ENCODE measurements at places on chromosomes 7 and 10.

DNA sequence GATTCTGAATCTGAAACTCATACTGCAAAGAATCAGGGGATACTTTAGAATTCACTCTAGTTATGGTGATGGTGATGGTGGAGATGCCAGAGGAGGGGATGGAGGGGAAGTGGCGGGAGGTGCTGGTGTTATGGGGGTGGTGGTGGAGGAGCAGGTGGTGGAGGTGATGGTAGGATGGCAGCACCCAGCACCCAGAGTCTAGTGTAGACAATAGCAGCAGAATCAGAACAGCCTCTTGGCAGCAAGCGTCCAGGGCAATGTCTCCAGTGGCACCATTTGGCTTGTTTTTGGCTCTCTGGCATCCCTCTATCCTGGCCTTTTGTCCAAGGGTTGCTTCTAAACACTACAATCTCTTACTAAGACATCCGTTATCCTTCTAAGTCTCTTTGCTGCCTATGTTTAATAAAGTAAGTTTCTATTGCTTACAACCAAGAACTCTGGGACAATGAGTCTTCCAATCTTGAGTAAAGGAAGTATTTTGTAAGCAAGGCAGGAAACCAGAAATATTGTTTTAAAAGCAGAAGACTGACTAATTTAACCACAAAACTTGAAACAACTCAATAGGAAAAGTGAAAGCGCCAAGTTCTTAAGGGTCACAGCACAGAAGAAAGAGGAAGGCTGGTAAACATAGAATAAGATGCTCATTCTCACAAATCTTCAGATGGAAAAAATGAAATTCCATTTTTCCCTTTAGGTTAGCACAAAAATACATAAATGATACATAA, 42.4 kb upstream of the GDF10 start:
- no peak for DNase-seq

GRCh38 chr7:157358041-157358752, 21.4 kb downstream of the DNAJB6 start:
- DNase-seq, result no peak

- DNase-seq, result no peak
Measured at GRCh38 chr10:31072451-31072850, 40.8 kb upstream of the ZNF438 start.

DNA sequence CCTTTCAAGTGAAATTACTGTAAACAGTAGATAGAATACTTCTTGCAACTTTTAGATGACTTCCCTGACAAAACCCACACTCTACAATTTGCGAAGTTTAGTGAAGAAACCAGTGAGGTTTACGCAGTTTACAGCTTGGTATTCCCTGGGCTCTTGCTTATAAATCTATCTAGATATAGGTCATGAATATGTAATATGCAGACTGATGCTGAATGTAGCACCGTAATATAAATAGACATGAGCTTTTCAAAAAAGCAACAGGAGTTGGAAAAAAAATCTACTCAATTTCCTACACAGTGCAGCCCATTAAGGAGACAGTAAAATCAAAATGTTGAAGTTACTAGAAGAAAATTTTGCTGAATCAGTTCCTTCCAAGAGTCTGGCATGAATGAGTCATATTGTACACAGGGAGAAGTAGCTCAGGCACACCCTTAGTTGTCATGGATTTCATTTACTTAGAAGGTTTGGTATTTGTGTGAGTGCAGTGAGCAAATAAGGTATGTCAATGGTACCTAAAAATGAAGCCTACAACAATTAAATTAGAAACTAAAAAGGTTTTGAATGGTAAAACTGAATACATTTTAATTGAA, 67.7 kb upstream of the NEUROD6 start:
- DNase-seq, result no peak

DNA sequence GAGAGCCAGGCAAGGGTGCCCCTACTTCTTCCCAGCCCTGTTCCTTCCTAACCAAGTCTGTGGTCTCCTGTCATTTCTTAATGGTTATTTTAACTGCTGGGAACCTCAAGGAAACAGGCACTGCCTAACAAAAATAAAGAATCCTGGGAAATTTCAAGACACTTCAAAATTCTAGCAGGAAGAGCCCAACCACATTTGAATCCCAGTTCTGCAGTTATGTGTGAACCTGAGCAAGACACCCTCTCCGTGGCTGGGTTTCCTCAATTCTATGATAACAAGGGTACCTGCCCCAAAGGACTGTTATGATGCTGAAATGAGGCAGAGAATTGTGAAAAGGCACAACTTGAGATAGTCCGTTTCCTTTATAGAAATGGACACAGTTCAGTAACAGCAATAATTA, 36.2 kb upstream of the DUSP5 start:
- no peak for DNase-seq

DNA sequence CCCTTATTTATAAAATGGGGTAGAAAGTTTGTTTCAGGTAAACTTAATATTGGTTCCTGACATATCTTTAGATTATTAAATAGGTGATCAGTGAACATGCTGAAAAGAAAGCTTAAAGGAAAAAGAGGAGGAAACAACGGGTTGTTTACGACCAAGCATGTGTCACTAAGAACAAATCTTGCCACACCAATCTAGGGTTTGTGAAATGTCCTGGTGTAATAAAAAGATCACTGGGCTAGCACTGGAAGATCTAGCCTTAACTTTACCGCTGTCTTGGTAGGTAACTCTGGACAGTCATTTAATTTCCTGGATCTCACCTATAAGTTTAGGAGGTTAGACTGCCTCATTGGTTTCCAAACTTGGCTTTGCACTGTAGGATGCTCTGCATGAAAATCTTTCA, 19.0 kb downstream of the VPS26A start:
- DNase-seq, result no peak

DNA sequence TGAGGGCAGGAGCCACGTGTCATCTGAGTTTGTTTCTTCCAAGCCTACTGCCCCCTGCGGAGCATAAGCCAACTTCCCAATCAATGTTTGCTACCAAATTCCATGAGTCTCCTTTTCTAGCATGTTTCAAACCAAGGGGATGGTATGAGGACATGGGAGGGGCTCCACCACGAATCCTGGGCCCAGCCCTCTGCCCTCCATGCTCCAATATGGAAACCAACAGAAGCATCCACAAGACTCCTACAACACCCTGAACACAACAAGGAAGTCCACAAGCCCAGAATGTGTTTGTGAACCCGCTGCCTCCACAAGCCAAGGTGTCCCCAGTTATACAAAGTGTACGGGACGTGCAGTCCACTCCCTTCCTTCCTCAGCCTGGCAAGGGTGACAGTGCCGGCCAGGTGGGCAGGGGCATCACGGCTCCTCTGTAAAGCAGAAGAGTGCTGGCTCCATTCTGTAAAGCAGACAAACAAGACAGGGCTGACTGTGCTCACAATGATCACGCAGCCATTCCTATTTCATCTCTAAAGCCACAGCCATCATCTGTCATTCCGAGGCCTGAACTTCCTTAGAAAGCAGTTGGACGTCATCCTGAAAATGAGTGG, 466.1 kb downstream of the PTPRN2 start:
- DNase-seq, result no peak

DNA sequence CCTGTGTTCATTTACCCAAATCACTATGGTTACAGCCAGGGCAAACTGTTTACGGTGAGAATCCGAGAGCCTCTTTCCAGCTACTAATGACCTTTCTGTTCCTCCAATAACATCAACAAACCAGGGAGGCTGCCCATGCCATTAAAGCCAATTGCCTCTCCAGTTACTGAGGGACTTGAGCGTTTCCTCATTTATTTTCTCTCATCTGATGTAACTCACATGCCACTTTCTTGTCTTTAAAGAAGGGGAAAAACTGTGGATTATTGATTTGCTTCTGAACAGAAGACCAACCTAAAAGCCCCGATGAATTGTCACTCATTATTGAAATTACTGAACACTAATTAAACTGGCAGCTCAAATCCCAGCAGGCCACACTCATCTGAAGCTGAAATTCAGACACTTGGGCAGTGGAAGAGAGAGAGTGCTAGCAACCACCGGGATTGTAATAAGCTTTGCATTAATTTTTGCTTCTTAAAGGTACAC, 595.8 kb upstream of the MKI67 start:
- DNase-seq, result no peak

DNA sequence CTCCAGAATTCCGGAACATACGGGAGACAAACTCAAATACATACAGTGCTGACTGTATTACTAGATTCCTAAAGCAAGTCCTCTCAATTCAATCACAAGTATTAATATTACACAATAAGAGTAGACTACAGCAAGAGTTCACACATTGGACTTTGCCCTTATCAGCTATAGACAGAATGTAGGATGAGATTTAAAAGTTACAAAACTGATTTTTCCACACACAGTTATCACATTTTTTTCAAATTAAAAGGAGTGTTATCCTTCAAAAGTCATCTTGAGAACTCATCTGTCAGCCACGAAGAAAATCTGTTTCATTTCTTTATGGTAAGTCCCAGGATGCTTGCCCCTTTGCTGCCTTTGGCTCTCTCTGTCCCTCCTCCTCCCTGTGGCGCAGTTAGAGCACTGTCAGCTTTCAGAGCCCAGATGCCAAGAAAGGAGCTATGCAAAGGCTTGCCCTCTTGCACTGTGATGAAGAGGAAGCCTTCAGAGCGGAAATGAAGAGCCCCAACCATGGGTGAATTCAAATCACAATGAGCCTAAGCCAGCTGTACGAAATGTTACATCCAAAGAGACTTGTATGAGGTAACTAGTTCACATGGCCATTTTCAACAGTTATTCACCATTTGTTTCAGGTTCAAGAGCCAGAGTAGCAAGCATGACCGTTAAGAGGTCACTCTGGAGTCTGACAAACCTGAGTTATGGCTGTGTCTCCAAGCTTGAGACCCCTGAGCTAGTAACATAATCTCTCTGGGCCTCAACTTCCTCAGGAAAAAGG, 10.7 kb downstream of the NCOA4 start:
- DNase-seq, result no peak

DNA sequence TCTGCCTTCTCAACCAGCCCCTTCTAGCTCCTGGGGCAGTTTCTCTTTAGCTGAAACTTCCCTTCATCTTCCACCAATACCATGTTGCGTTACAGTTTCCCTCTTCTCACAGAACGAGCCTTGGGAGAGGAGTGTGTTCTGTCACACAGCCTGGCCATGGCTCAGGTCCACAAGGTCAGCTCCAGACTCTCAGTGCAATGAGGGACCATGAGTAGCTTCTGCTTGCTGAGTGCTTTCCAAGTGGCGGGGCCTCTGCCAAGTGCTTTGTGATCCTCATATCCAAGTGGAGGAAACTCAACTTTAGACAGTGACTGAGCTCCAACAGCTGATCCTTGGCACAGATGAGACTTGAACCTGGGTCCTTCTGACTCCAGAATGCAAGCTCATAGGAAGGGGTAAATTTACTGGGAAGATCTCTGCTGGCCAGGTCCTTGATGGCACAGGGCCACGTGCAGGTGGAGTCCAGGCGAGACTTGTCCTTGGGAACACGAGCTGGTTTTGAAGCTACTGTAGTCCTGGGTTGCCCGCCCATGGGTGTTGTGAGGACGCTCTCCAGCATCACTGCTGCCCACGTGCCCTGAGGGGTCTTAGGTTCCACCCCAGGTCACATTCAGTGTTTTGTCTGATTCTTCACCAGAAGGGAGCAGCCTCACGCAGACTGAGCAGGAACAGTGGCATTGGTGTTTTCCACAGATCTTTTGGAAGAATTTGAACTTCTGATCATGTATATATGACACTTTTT, 238.0 kb downstream of the EBF3 start:
- no peak for DNase-seq

GRCh38 chr7:13139436-13139835, 452.0 kb downstream of the ARL4A start:
- DNase-seq, result no peak

DNA sequence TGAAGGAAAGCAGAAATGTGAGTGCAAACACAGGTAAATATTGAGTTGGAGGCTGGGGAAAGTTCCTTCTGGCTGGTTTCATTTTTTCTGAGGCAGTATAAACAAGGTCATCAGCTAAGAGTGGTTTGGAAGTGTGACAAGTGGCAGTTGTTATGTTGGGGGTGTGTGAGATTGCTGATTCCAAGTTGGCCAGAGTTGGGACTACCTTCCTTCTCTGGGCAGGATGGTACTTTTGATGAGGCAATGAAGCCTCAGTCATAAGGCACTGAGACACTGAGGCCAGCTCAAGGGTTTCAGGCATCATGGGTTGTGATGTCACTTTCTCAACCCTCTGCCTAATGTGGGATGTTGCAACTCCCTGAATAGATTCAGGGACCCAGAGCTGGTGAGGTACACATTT, 8.2 kb upstream of the PTTG1IP2 start:
- DNase-seq, result no peak

DNA sequence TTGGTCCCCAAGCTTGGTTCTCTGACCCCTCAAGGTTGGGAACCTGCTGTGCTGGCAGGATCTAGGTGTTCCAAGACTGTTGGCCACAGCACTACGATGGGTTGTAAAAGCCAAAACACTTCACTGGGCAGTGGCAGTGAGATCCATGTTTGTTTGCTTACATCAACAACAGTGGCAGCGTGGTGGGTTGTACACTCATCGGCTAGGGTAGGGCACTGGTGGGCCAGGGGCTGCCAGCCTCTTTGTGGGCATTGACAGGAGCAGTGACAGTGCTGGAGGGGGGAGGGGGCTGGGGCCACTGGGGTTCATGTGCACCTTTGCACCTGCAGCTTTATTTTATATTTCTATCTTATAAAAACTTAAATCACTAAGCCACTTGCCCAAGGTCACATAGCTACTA, 126.7 kb upstream of the ZWINT start:
- DNase-seq, result no peak

- no peak for DNase-seq
Measured at GRCh38 chr7:40640566-40640965, 505.8 kb downstream of the SUGCT start.

- DNase-seq, result no peak
Measured at GRCh38 chr10:20877554-20877953, 19.6 kb downstream of the NEBL start.

- no peak for DNase-seq
Measured at GRCh38 chr7:95996174-95996573, 223.8 kb downstream of the DYNC1I1 start.

GRCh38 chr7:83015916-83016315, 146.8 kb downstream of the PCLO start:
- DNase-seq, result no peak

- no peak for DNase-seq
Measured at GRCh38 chr7:304574-305409, 14.8 kb downstream of the FOXL3 start.

DNA sequence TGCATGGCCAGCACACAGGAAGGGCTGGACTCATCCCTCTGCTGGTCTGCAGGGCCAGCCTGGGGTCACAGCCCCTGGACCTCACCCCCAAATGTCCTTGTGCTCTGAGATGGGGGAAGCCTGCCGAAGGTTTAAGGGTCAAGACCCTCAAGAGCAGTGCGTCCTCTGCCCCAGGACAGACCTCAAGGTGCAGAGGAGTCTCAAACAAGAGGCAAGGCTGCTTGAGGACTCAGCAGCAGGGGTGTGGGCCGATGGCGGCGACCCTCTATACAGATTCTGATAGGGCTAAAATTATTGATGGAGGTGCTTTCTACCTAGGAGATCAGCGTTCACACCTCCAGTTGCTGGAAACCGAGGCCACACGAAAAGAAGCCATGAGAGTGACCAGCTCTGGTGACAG, 80.7 kb downstream of the ZRANB1 start:
- DNase-seq, result no peak

GRCh38 chr10:133169173-133169947, 9.3 kb downstream of the KNDC1 start:
- no peak for DNase-seq

- no peak for DNase-seq
Measured at GRCh38 chr10:1633783-1634182, 103.5 kb downstream of the ADARB2 start.

- DNase-seq, result no peak
Measured at GRCh38 chr7:1825897-1826741, 156.0 kb downstream of the ELFN1 start.
